Naive thymus-derived CD4-positive, alpha-beta T cell (primary cell): ENCODE measurements at places on chromosomes 1 and 21.
A peak's percentile ranks its signal among the peaks of the same experiment; 100 is the strongest.

GRCh38 chr21:39029900-39030884 is 153.1 kb downstream of the PSMG1 start:
- no peaks in the 10 kb centered on the region for H3K36me3 ChIP-seq
- H3K4me3 ChIP-seq, result no peak overlapping the region
- DNase-seq, result no peak
- no peaks in the 10 kb centered on the region for H3K27me3 ChIP-seq
- no peaks in the 10 kb centered on the region for H3K4me1 ChIP-seq

DNA sequence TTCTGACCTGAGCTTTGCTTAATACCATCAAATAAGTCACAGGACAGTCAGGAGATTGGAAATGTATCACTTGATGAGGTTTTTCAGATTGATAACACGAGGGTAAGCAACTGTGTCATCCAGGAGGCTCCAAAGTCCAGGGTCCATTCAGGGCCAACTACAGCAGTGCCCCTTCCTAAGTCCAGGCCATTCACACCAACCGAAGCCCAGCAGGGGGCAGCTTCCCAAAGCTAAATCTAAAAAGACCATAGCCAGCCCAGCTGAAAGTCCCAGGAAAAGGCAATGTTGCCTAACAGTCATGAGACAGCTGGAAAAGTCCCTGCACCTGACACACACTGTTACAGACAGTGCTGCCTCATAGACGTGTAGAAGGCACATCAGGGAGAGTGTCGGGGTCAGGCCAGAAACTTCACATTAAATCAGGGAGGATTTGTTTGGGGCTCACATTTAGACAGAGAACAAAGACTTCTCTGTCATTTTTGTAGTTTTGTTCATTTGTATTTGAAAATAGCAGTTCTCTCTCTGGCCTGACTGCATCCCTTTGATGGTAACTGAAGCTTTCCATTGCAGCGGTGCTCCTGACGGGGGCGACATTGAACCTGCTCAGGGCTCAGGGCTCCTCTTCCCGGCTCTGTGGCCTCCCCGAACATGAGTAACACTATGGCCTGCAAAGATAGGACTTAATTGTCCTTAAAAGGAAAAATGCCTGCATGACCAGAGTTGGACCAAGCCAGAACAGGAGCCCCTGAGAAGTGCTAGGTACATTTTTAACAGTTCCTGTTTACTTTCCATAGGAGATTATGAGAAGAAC is 200.4 kb downstream of the NRIP1 start:
- no peak overlapping the region for H3K4me3 ChIP-seq
- H3K27me3 ChIP-seq, result no peaks in the 10 kb centered on the region
- H3K4me1 ChIP-seq, result no peaks in the 10 kb centered on the region
- H3K27ac ChIP-seq, result no peak overlapping the region
- peak; percentile 25 for DNase-seq
- H3K36me3 ChIP-seq, result no peaks in the 10 kb centered on the region

DNA sequence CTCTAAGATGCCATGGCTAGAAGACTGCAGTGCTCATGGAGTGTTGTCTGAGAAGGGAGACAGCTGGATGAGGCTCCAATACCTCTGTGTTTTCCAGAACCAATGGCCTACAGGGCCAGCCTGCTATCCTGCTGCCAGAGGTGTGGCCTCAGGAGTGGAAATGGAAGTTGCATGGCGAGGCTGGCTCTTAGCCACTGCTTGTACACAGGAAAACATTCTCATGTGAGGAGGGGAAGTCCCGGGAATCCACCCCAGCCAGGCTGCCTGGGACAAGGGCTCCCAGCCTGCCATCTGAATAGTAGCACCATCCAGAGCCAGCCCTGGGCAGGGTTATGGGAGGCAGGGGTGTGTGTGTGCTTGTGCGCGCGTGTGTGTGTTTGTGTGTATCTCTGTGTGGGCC is 56.5 kb downstream of the SDC3 start:
- no peaks in the 10 kb centered on the region for H3K27me3 ChIP-seq
- no peaks in the 10 kb centered on the region for H3K36me3 ChIP-seq
- no peak for DNase-seq
- H3K4me1 ChIP-seq, result no peaks in the 10 kb centered on the region

DNA sequence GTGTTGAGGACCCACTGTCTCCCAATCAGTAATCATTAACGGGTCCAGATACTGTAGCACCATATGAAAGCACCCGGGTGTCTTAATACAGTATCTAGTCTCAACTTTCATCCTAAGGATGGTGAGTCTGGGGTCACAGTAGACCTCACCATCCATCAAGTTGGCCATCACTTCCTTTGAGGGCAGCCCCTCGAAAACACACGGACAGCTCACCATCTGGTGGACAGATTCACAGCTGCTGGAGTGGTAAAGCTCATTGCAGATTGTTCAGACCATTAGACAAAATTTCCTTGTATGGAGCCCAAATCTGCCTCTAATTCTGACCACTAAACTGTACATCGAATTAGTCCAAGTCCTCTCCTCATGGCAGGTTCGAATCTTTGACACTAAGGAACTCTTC is 123.1 kb downstream of the PGBD5 start:
- H3K4me1 ChIP-seq, result no peaks in the 10 kb centered on the region
- no peak overlapping the region for H3K27ac ChIP-seq
- no peaks in the 10 kb centered on the region for H3K27me3 ChIP-seq
- DNase-seq, result no peak
- no peaks in the 10 kb centered on the region for H3K36me3 ChIP-seq

- H3K27me3 ChIP-seq, result no peaks in the 10 kb centered on the region
- H3K36me3 ChIP-seq, result peaks cover 3% of the 10 kb centered on the region
- H3K27ac ChIP-seq, result no peak overlapping the region
- H3K4me3 ChIP-seq, result no peak overlapping the region
Measured at GRCh38 chr1:165695031-165695430, 3.3 kb downstream of the ALDH9A1 start.

- peaks cover 43% of the 10 kb centered on the region for H3K36me3 ChIP-seq
- H3K27me3 ChIP-seq, result no peaks in the 10 kb centered on the region
- no peak overlapping the region for H3K27ac ChIP-seq
- no peak for DNase-seq
Measured at GRCh38 chr1:232993555-232993954, 43.1 kb downstream of the NTPCR start.

- no peak overlapping the region for H3K4me3 ChIP-seq
- H3K27ac ChIP-seq, result no peak overlapping the region
- H3K36me3 ChIP-seq, result no peaks in the 10 kb centered on the region
- DNase-seq, result no peak
Measured at GRCh38 chr1:243580072-243580471, 270.0 kb downstream of the AKT3 start.

GRCh38 chr1:109256085-109256484 is 6.7 kb downstream of the CELSR2 start:
- H3K36me3 ChIP-seq, result no peaks in the 10 kb centered on the region
- H3K4me1 ChIP-seq, result no peaks in the 10 kb centered on the region
- no peaks in the 10 kb centered on the region for H3K27me3 ChIP-seq

DNA sequence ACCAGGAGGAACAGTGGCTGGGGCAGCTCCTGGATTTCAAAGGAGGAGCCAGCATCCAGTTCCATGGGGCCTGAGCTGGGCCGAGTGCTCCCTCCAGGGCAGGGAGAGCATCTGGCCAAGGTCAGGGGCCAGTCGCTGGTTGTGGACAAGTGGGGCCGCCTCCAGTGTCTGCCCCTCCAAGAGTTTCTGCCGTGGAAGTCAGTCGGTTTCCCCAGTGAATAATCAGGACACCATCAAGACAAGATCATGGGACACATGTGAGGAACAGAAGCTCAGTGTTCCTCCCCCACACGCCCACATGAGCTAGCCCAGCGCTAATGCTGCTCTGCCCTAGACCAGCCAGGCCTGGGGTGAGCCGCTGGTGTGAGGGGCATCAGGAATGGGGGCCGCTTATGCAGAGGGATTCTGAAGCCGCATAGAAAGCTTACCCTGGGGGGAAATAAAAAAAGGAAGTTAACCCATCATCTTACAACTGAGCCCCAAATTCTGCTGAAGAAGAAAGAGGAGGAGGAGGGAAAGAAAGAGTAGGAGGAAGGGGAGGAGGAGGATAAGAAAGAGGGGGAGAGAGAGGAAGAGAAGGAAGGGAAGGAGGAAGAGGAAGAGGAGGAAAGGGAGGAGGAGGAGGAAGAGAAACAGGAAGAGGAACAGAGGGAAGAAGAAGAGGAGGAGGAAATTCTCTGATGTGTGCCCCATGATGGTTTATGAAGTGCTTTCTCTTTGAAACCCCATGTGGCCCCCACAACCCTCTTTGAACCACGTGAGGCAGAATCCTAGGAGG is 198.4 kb downstream of the MATN1 start:
- H3K4me3 ChIP-seq, result no peak overlapping the region
- no peaks in the 10 kb centered on the region for H3K27me3 ChIP-seq
- H3K36me3 ChIP-seq, result no peaks in the 10 kb centered on the region
- no peak for DNase-seq
- H3K27ac ChIP-seq, result no peak overlapping the region

DNA sequence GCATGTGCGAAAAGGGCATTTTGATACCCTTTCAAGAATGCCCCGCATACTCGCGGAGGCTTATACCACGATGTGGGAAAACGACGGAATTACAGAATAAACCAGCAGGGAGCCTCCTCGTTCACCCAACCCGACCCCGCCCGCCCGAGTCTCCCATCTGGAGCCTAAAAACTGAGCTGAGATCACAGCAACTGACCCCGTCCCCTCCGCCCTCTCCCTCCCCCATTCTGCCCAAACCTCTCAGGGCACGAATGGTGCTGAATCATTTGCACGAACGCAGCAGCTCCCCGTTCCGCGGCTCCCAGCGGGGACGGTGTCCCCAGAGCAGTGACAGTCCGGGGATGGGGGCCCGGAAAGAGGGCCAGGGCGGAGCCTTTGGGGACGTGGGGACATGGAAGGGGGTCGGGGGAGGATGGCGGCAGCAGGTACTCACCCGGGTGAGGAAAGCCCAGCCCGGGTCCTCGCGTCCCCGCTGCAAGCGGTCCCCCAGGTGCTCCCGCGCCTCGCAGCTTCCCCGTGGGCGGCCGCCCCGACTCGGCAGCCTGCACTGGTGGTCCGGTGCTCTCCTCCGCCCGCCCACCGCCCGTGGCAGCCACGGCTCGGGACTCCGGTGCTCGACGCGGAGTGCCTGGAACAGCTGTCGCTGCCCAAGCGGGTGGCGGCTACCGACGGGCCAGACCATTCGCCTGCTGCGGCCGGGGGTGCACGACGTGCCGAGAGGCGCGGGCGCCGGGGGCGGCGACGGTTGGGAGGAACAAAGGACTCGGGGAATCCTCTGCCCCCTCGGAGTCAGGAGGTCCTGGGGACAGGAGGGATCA is at the start of gene TTLL7:
Gene TTLL7 (minus strand): TSS at position 635 of the 818 bp plus-strand sequence. CDS start 46,921 bp downstream, outside the sequence.
- no peak within 1 kb of the TSS for H3K27ac ChIP-seq
- no peaks in the 10 kb centered on the region for H3K36me3 ChIP-seq
- H3K27me3 ChIP-seq, result peaks cover 13% of the 10 kb centered on the region
- H3K4me1 ChIP-seq, result peaks cover 6% of the 10 kb centered on the region
- peak within 1 kb of the TSS; percentile 53 for H3K4me3 ChIP-seq
- DNase-seq, result peak; percentile 31

DNA sequence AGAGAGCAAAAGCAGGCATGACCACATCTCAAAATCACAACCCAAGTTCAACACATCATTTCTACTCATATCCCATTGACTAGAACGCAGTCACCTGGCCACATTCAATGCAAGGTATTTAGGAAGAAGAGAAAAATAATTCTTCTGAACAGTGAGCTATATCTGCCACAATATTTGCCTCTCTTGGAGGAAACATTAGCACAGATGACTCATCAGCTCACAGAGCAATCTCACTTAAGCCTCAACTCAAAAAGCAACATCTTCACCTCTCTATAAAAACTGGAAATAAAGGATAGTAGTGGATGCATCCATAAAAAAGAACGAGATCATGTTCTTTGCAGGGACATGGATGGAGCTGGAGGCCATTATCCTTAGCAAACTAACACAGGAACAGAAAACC is 143.9 kb upstream of the FMN2 start:
- H3K4me3 ChIP-seq, result no peak overlapping the region
- DNase-seq, result no peak
- H3K27ac ChIP-seq, result no peak overlapping the region
- H3K27me3 ChIP-seq, result no peaks in the 10 kb centered on the region

- H3K27me3 ChIP-seq, result no peaks in the 10 kb centered on the region
- no peaks in the 10 kb centered on the region for H3K36me3 ChIP-seq
- DNase-seq, result no peak
- no peak overlapping the region for H3K4me3 ChIP-seq
Measured at GRCh38 chr1:95146637-95147036, 29.5 kb downstream of the TLCD4 start.

DNA sequence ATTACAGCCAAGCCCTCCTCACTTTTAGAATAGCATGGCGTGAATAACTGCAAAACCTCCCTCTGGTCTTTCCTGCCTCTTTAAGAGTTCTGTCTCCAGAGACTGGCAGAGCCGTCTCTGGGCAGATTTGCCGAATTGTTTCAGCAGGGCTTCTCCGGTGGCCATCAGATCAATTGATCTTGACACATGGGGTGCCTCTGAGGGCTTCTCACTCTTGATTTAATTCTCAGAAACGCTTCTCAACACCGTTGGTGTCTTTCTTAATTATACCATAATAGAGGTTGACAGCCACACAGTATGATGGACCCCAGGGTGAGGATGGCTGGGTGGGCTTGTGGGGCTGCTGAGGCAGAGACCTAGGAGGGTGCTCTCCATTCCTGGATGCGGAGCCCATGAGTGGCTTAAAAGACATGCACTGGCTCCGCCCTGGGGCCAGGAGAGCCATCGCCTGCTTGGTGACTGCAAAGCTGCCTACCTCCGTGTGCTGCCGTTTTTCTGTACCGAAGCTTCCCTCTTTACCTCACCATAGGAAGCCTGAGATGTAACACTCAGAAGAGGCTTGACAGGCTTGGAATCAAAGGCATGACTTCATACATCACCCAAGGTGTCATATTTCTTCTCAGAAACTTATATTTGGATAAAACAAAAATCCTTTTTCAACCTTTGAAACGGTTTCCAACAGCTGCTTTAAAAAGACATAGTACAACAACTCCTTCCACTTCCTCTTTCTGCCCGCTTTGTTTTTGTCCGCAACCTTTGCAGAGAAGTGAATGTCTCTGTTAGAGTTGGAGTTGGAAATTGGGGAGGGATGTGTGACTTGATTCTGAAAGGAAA is 82.9 kb downstream of the GALNT2 start:
- H3K27me3 ChIP-seq, result no peaks in the 10 kb centered on the region
- no peak overlapping the region for H3K4me3 ChIP-seq
- no peaks in the 10 kb centered on the region for H3K36me3 ChIP-seq
- no peak for DNase-seq
